ENCODE measurements at places on chromosomes 7 and 10.

GRCh38 chr7:45099891-45100760 lies 11.4 kb upstream of the NACAD start:
- no peak for DNase-seq

DNA sequence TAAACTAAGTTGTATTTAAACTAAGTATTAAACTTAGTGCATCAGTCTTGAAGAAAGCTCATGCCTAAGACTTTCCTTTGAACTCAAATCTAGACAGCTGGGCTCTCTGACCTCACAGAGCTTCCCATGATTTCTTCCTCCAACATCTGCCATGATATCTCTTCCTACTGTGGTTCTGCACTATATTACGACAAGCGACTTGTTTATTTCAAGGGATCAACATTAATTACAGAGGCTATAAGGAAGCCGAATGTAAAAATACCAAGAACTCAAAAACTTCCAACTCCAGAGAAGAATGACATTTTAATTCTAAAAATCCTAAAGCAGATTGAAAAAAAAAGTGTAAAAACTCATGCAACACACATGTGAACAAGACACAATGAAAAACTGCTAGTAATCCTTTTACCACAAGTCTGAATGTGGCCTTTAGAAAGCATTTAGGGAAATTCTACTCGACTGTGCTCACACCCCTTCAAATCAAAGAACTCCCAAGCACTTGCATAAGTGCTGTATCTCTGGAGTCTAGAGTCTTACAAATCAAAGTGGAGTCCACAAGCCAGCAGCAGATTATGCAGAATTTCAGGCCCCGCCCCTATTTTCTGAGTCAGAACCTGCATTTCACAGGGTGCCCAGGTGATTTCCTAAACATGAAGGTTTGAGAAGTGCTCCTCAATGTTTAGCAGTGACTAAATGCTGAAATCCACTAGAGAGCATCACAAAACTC lies 22.7 kb upstream of the WASHC2A start:
- DNase-seq: no peak

GRCh38 chr7:46028246-46028645 lies 107.2 kb upstream of the IGFBP3 start:
- DNase-seq: no peak

DNA sequence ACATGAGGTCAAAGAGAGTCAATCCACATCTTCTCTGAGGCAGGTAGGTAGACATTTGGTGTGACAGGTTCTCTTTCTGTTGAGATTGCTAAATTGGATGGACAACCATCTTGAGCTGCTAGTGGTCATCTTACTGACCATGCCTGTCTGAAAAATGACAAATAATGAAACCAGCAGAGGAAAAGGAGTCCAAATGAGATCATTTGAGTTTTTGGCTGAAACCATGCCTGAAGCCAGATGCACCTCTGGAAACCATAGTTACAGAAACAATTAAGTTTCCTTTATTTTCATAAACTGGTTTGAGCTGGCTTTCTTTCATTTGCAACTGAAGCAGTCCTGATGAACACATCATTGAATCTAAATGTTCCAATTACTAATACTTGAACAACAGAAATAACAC lies 100.6 kb downstream of the ZNF438 start:
- no peak for DNase-seq

DNA sequence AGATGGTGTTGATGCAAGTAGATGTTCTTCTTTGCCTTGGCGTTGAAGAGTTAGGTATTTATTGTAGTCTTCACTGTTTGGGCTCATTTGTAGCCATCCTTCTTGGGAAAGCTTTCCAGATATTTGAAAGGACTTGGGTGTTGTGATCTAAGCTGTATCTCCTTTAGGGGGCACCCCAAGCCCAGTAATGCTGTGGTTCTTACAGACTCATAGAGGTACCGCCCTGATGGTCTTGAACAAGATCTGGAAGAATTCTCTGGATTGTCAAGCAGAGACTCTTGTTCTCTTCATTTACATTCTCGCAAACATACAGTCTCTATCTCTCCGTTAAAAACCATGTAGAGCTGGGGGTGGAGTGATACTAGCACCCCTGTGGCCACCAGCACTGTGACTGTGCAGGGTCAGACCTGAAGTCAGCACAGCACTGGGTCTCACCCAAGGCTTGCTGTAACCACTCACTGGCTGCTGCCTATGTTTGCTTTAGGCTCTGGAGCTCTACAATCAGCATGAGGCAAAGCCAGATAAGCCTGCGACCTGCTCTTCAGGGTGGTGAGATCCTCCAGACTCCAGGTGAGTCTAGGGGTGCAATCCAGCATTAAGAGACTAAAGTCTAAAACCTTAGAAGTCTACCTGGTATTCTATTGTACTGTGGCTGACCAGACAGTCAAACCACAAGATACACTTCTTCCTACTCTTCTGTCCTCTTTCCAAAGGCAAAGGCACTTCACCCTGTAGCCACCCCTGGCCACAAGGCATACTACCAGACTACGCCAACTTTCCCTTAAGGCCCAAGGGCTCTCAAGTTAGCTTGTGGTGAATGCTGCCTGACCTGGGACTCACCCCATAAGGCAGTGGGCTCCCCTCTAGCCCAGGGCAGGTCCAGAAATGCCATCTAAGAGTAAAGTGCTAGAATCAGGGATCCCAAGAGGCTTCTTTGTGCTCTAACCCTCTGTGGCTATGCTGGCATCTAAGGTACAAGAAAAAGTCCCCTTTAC lies 209.7 kb upstream of the TMEM196 start:
- DNase-seq: no peak

GRCh38 chr7:142094861-142095260 lies 16.7 kb upstream of the MGAM2 start:
- no peak for DNase-seq

DNA sequence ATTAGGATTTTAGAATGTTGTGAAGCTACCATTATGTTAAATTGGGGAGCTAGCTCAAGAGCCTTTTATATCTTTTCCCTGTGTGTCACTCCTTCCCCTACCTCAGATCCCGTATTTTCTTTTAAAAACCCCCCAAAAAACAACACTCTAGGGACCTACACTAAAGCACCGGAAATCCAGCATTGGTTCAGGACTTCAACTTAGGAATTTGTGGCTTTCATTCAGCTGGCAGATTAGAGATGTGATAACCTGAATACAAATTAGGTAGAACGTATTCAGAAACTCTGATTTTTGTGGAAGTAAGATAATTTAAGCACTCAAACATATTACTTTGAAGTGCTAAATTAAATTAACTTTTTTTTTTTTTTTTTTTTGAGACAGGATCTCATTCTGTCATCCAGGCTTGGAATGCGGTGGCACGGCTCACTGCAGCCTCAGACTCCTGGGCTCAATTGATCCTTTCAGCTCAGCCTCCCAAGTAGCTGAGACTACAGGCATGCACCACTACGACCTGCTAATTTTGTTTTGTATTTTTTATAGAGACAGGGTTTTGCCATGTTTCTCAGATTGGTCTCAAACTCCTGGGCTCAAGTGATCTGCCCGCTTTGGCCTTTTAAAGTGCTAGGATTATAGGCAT lies 6.8 kb downstream of the TBC1D12 start:
- DNase-seq: no peak

GRCh38 chr7:33592718-33593117 lies 312.6 kb upstream of the BMPER start:
- DNase-seq: no peak

DNA sequence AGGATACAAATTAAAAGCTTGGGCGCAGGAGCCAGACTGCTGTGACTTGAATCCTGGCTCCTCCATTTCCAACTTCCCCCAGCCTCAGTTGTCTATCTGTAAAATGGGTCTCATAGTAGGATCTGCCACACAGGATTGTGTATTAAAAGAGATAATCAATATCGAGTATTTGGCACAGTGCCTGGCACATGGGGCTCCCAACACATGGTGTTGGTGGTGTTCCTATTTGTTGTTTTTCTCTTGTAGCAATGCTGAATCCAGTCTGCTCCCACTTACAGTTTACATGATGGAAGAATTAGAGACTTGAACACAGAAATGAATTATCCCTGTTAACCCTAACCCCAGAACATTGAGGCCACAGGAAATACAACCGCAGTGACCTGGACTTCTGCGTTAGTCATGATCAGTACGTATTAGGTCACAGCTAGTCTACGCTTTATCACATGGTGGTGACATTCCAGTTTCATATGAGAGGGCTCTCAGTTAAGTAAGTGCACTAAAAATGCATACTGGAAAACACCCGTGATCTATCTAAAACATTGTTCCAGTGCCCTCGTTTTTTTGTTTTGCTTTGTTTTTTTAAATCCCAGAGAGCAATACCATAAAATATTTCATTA lies 169.5 kb upstream of the KLF14 start:
- no peak for DNase-seq

- DNase-seq: no peak
These were observed 38.7 kb downstream of the CACNB2 start for GRCh38 chr10:18178854-18179483.

DNA sequence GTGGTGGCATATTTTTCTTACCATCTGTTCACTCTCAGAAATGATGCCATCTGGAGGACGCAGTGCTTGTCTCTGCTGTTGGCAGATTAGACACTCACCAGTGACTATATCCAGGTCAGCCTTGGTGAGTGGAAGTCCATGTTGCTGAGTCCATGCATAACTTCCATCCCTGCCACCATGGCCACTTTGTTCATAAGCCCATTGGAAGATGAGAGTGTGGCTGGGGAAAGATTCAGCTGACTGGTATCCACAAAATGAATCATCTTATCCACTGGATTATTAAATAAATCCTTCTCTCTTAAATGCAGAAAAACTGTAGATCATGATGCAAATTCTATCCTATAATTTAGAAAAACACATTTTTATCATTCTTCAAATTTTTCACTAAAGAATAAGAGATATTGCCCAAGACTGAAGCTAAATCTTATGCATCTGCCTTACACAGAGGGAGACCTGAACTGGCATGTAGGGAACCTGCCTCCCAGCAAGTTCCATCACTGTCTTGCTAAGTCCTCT lies 726.9 kb downstream of the TNS3 start:
- DNase-seq: no peak

DNA sequence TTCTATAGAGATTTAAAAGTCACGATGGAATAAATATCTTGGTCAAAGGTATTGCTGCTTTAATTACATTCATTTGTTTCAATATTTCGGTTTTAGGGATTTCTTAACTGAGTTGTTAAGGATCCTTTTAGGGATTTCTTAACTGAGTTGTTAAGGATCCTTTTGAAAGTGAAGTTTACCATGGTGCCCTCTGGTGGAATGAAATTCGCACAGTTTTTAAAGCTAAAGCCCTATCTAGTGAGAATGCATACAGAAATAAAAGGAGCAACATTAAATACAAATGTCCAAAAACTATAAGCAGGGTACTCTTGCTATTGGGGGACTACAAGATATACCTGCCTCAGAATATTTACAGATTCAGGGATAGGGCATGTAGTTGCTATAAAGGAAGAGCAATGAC lies 193.7 kb downstream of the RNLS start:
- no peak for DNase-seq

DNA sequence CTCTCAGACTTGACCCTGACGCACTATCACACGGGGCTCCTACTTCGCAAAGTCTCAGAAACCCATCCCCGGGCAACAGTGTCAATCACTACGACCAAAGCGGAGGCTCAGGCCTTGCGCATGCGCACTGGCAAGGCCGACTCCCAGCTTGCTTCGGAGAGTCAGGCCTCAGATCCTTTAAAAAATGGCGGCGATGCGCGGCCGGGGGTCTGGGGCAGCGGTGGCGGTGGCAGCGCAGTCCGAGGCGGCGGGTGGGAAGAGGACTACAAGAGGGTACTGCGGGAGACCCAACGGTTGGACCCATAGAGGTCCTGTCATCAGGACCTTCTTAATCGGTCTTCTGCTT lies 196.9 kb downstream of the ZNF716 start:
- DNase-seq: no peak

DNA sequence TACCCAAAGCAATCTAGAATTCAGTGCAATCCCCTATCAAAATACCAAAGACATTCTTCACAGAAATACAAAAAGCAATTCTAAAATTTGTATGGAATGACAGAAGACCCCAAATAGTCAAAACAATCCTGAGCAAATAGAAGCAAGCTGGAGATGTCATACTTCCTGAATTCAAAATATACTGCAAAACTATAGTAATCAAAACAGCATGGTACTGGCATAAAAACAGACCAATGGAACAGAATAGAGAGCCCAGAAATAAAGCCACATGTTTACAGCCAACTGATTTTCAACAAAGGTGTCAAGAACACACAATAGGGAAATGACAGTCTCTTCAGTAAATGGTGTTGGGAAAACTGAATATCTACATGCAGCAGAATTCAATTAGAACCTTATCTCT lies 124.1 kb upstream of the AGK start:
- DNase-seq: no peak

DNA sequence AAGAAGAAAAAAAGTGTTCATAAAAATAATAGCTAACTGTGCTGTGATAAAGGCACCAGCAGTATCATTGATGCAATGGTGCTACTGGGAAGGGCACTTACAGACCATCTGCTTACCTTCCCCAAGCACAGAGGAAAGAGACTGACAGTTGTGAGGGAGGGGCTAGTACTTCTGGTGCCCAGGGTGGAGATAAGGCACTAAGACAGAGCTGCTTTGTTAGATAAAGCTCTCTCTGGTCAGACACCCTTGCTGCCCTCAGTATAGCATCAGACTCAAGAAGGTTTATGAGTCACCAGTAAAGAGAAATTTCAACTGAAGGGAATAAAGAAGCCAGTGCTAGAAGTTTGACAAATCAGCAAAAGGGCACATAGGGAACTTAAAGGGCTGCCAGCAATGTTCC lies 325.6 kb downstream of the HPSE2 start:
- no peak for DNase-seq

GRCh38 chr10:102045292-102045691 lies 10.7 kb downstream of the ARMH3 start:
- no peak for DNase-seq

- no peak for DNase-seq
These were observed 59.6 kb upstream of the ADGRA1 start for GRCh38 chr10:133028158-133028557.

DNA sequence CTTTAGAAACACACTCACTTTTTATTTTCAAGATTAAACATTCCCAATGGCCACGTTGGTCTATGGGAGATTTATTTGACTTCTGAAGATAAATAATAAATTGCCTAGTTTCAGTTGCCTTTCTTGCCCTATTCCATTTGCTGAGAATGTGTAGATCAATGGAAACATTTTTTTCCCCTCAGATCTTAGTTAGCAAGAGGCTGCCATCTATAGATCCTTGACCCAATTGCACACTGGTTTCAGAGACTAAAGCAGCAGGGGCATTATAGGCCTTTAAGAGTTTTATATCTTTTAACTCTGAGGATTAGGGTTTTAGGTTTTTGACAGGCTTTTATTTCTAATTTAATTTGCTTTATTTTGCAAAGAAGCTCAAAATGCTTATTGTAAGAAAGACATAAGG lies 163.2 kb upstream of the GPR26 start:
- no peak for DNase-seq

Measured in kidney epithelial cell (primary cell).